ENCODE measurements at places on chromosomes 1 and 21.

GRCh38 chr1:8397511-8397910 is 79.6 kb downstream of the SLC45A1 start:
- DNase-seq: no peak

DNA sequence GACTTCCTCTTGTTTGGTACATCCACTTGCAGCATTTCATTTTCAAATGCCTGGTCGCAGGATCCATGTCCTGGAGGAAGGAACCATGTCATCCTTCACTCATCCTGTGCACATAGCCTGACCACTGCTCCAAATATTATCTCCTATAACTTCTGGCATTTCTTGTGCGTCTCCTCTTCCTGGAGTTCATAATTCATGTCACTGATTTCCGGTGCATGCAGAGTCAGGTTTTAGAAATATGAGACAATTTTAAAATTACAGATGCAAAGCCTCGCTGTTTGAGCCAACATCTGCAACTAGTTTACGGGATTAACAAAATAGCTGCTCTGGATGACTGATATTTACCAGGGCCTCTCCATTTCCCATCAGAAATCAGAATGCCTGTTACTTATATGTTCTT is 268.1 kb downstream of the DNM3 start:
- DNase-seq: no peak

- DNase-seq: no peak
These were observed 43.9 kb downstream of the ZNF281 start for GRCh38 chr1:200365897-200366426.

- DNase-seq: peak; percentile 27
These were observed at the start of gene IKBKE for GRCh38 chr1:206469933-206470691. Gene IKBKE (plus strand): TSS chr1:206470476. CDS start chr1:206473228, 2,752 bp downstream.

DNA sequence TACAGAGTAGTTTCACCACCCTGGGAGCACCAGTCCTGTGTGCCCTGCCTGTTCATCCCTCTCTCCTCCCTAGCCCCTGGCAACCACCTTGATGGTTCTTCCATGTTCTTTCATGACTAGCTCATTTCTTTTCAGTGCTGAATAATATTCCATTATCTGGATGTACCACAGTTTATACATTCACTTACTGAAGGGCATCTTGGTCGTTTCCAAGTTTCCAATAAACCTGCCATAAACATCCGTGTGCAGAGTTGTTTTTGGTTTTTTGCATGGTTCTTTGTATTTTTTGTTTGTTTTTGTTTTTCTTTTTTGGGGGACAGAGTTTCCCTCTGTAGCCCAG is 13.9 kb downstream of the TIAM1 start:
- no peak for DNase-seq

- DNase-seq: no peak
These were observed 5.9 kb downstream of the LMO4 start for GRCh38 chr1:87334351-87335174.

DNA sequence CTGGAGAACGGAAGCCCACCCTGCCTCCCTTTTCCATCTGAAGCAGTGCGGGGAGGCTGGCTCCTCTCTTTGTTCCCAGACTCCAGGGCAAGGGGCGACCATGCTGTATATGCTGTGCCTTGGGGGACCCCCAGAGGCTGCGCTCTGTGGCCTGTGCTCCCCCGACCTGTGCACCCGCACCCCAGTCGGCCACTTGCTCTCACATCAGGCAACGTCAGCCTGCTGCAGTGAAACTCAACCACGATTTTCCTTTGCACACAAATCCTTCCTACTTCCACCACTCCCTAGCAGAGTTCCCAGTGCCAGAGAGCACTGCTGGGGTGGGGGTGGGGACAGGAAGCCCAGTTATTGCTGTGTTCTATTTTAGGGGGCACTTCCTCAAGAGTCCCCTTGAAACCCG is 52.5 kb downstream of the SIM2 start:
- DNase-seq: no peak

DNA sequence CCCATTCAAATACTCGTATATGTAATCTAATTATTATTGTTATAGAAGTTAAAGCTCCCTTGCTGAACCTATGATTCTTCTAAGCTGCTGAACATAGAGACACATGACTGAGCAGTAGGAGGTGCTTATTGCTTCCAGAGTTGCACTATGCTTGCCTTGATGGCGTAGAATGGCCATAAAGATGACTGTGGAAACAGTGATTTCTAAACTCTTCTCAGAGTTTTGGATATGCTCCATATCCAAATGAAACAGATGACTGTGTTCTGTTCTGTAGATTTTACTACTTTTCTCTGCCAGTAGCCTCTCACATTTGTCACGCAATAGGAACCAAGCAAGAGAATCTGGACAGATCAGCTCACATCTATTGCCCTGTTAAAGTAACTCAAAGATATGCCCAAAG is 88.1 kb upstream of the CACYBP start:
- no peak for DNase-seq

DNA sequence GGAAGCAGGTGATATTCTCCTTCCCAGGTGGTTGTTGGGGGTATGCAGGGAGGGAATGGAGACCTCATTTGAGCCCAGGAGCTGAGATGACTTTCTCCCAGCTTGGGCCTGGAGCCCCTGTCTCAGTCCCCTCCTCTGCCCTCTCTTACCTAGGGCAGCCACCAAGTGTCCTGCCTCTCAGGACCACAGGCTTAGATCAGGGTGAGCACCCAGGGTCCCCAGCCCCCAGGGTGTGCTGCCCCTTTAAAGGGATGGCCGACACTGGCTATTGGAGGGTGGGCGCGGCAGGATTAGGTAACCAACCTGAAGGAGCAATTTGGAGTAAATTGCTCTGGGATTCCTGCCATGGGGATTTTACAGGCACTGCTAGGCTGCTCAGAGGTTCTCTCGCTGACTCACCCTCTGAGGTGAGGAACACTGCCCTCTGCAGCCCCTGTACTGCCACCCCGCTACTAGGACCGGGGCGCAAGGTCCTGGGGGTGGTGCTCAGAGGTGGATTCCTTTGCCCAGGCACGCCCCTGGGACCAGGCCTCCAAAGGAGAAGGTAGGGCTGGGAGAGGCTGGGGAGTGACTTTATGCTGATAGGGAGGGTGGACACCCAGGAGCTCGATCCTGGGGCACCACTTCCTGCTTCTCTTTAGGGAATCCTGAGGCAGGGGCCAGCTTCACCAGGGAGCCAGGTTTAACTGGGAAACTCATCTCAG is 1.5 kb downstream of the RPS6KA1 start:
- DNase-seq: no peak
